ENCODE measurements at places on chromosomes 4 and X.

DNA sequence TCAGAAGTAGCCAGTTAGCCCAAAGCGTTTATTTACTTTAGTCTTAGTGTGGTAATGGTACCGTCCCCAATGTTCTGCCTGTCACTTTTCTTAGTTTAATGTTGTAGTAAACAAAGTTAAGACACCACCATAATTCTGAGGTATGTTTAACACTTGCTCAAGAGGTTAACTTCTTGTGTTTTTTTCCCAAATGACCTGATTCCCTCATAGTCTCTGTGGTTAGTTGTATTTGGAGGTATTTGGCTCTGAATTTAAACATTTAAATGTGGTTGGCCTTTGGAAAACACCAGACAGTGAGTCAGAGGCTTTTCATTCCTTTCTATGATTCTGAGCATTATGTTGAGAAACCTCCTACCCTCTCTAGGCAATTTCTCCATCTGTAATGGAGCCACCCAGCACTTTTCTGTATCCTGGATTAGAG lies 47.9 kb downstream of the CXCL1 start:
- no peak for DNase-seq

DNA sequence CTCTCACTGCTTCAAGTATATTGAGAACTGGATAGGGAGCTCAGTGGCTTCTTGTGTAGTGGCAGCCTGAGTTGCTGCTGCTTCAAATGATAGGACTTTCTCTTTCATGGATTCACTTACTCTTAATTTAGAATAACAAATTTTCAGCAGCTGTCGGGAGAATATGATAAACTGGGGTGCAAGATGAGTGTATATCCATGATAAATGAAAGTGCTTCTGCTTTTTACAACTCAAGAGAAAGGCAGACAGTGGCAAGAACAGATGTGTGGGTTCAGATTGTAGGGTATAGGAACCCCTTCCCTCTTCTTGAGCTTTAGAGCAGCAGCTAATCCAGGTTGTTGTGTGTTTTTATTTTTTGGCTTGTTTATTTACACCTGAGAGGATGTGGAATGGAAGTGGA lies 1.0 kb downstream of the SH3BGRL start:
- no peak for DNase-seq

GRCh38 chr4:152325831-152326230 lies 210.1 kb downstream of the FBXW7 start:
- no peak for DNase-seq

DNA sequence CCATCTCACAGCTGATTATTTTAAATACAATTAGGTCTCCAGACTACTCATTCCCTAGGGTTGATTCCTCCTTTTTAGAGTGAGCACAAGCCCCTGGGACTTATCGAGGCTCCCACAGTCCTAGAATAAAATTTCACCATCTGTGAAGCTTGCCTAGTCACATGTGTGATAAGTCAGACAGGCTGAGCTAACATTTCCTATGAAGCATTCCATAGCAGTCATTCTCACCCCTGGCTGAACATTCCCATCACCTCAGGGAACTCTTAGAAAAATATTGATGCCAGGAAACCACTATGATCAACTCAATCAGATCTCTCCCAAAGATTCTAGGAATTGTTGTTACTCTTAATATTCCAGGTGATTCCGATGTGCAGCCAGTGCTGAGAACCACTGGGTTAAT lies 37.7 kb downstream of the ARHGEF9 start:
- DNase-seq: no peak

DNA sequence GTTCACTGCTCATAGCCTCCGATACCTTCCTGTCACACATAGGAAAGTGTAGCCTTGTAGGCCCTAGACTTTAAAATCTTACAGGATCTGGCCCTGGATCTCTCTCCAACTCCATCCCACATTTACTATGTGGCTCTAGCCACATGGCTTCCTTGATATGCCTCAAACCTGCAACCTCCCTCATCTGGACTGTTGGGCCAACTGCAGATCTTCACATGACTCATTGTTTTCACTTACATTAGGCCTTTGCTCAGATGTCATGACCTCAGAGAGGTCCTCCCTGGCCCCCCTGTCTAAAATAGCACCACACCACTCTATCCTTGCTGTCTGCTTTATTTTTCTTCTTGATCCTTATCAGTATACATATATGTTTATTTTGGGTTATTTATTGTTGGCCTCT lies 8.1 kb upstream of the NR0B1 start:
- no peak for DNase-seq

DNA sequence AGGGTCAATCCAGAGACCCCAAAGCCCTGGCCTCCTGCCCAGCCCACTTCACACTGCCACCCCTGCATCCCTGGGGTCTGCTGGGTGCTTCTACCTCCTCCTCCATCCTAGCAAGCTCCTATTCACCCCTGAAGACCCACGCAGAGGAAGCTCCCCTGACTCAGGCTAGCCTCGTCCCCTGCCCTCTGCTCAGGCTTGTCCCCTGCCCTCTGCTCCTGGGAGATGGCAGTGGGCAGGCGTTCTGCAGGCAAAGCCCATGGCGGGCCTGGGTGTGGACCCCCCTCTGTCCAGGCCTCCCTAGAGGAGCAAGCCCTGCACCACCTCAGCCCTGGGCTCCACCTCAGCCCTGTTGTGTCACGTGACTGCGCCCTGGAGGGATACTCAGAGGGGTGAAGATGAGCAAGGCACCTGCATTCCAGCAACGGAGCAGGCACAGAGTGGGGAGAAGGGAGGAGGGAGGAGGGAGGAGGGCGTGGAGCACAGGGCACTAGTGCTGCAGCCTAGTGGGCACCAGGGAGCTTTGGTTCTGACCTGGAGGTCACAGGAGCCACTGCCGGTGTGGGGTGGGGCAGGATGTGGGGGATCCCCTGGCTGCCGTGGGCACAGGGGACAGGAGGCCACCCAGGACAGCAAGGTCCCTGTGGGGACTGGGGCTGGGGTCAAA lies 27.6 kb upstream of the FGFR3 start:
- DNase-seq: no peak

GRCh38 chr4:53844133-53844532 lies 220.3 kb downstream of the CHIC2 start:
- no peak for DNase-seq
